ENCODE measurements at places on chromosomes 16 and 17.
A peak's percentile ranks its signal among the peaks of the same experiment; 100 is the strongest.

DNA sequence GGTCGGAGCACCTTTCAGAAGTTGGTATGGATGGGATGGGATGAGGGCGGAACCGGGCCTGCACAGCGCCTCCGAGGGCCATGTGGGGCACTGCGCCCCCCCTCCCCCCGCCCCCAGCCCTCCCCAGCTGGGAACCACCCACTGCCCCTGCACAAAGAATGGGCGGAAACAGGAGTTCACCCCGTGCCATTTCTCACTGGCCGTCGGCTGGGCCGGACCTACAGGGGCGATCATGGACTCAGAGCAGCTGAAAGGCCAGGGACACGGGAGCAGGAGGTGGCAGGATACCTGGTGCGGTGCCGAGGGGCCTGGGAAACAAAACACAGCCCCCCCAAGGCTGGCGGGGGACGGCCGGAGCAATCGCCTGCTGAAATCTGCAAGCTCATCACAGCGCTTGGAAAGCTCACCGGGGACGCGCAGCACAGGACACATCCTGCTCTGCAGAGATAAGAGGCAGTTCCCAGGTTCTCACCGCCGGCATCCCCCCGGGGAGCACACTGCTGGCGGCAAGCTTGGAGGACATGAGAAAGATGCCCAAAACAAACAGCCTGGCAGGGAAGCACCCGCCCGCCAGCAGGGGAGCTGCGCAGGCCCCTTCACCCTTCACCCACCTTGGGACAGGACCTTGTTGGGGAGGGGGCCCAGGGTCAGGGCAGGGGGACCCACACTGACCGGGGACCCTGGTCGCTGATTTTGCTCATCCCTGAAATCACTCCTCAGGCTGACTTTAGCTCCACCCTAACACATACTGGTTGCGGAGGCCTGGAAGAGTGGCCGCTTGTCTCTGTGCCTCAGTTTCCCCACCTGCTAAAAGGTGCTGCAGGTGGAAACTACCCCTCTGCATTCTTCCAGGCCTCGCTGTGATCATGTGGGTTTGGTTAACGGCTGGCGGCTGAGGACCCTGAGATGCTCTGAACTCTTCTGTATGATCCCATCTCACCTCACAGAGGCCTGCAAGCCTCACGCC is 263.9 kb downstream of the C16orf95 start:
- no peak for DNase-seq

DNA sequence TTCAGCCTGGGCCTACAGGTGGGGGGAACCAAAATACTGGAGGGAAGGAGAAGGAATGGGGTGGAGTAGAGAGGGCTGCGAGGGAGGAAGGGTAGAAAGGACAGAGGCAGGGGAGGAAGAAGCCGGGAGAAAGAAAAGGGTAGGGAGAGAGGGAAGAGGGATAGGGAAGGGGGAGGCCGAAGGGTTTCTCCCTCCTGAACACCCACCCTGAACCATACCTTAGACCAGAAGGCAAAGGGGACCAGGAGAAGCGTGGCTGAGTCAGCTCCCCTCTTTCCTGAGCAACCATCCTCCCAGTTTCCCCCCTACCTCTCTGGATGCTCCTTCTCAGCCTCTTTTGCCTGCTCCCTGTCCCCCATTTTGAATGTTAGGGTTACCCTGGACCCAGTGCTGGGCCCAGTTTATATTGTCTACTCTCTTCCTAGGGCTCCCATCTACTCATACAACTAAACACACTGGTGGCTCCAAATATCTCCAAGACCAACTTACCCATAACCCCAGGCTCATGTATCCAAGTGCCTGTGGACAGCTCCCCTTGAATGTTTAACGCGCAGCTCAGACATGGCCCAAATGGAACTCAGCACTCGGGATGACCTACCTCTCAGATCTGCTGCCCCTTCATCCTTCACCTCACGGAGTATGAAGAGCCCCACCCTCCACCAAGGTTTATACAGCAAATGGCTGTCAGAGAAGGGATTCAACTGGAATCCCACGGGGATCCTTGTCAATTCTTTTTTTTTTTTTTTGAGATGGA is 7.8 kb downstream of the TSPOAP1 start:
- no peak for DNase-seq

DNA sequence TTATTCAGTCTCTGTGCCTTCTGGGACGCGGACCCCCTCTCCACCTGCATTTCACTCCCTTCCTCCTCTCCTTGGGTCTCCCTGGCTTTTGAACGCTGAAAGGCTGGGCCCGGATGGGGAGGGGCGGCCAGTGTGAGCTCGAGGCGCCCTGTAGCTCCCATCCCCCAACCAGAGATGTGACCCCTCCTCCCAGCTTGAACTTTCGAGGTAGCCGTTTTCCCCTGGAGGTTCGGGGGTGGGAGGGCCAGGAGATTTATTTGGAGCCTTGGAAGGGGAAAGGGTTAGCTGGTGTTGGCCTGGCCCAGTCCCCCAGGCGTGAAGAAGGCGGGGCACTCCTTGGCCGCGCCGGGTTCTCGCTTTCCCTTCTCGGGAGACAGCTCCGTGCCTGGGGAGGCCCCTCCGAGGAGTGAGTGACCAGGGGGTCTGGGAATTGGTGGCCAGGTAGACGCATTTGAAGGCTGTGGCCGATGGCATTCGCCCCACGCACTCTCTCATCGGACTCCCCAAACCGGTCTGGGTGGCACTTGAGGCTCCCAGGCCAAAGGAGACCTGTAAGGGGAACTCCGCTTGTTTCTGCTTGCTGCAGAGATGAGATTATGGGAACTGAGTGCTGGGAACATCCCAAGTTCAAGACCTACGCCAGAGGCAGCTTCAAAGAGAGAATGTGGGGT is 942 bp downstream of the LDAF1 start:
- DNase-seq: no peak

DNA sequence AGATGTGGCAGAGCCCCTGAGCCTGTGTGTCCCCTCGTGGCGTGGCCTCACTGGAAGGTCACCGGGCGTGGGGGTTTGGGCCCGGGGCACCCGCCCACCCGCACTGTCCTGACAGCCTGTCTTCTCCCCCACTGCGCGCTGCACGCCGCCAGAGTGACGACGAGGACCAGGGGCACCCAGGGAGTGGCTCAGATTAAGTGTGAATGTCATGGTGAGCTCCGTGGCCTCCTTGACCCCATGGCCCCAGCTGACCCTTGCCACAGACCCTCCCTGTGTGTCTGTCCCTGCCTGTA is 15.1 kb downstream of the PRSS27 start:
- DNase-seq: no peak

DNA sequence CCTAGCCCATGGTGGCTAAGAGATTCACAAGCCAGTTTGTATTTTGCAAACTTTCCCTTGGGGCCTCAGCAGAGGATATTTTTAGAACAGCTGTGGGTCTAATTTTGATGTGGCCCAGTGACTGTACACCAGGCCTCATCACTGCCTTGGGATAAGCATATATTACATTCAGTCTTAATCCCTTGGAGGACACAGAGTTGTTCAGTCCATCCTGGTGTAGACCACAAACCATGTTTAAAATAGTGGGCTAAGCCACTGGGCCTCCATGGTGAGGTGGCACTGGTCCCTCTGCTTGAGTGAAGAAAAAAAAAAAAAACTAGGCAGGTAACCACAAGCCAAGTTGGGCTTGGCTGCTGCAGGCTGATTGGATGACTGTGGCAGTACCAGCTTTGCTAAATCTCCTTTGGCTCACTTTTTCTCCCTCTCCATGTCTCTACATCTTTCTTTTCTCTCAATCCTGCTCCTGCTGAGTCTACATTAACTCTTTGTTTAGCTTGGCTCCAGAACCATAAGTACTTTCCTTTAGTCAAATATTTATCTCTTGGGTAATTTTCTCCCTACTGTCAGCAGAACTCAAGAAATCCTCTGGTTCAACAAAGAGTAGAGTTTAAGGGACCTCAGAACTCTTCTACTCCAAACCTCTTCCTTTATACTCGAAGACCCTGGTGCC is 120.0 kb upstream of the TBX2 start:
- no peak for DNase-seq

DNA sequence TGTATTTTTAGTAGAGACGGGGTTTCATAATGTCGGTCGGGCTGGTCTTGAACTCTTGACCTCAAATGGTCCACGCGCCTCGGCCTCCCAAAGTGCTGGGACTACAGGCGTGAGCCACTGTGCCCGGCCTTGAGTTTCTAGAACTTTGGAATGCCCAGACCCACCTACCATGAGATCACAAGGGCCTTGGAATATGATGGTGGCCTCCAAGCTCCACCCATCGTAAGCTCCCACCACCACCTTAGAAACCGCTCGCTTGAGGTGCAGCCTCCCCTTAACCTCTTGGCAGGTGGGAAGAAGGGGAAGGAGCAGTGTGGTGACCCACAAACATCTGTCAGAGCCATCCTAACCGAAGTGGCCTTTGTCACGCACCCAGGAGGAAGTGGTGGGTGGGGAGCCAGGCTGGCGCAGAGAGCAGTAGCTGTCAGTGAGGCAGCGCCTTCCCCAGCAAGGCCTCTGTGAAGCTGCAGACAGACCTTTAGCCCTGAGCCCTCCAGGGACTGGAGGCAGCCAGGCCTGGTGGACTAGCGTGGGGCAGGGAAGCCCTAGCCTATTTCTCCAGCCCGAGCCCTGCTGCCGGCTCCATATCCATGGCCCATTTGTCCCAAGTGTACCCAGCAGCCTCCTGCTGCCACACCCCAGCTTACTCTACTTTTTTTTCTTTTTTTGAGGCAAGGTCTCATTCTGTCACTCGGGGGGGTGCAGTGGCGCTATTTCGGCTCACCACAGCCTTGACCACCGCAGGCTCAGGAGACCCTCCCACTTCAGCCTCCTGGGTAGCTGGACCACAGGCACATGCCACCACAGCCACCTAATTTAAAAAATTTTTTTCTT is 13.1 kb upstream of the SEPHS2 start:
- no peak for DNase-seq

DNA sequence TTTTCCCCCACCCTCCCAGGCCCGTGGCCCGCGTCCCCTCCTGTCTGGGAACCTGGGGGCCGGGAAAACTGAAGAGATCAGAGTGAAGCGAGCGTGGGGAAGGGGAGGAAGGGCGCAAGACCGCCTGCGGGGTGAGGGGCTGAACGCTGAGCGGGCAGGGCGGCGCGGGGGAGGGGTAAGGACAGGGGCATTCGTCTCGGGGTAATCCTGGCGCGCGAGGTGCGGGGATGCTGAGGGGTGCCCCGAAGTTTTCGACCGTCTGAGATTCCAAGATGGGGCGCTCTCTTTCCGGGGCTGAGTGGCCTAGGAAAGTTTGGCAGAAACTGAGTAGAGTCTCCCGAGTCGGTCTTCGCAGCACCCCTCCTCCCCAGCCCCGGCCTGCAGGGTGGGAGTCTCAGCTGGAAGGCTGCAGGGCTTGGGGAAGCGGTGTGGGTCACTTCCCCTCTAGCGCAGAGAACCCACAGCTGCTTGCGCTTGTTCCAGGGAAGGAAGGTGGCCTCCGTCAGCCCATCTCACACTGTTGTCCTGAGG is 555 bp downstream of the TTYH2 start:
- no peak for DNase-seq

DNA sequence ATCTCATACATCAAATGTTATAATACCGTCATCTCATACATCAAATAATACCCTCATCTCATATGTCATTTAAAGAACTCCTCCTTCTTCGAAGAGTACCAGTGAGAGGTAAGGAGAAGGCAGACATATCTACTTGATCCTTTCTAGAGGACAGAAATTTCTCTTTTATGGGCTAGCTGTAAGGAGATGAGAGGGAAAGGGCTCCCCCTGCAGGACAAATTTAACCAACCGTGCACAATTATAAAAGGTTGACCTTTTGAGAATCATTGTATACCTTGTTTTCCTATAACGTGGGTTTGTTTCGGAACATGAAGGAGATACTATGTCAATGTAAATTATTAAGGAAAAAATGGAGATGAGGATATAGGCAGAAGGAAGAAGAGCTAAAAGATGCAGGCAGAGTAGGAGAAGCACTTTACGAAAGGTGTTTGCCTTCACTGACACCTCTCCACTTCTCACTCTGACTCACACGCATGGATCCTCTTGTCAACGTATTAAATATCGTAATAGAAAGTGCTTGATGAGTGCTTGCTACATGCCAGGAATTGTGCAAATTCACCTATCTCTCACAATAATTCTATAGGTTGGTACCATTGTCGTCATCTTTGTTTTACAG is 465.9 kb upstream of the ERCC4 start:
- DNase-seq: peak; percentile 23

DNA sequence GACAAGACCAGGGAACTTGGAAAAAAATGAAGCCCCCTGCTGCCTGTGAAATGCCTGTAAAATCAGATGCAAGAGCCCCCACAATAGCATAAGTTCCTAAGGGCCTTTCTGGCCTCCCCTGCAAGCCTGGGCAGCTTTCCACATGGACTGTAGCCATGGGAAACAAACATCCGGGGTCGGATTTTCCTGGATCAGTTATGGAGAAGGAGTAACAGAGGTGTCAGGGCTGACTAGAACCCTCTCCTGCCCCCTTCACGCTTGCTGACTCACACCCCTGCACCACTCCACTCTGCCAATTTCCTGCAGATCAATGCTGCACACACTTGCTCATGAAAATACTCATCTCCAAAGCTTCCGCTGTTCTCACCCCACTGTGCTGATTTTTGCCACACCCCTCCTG is 258.6 kb downstream of the CBLN1 start:
- peak; percentile 56 for DNase-seq

All from NCI-H2029 treated with DMSO at 0.1 percent for 48 hours (cell line).